ENCODE measurements at places on chromosomes 6 and 20.

DNA sequence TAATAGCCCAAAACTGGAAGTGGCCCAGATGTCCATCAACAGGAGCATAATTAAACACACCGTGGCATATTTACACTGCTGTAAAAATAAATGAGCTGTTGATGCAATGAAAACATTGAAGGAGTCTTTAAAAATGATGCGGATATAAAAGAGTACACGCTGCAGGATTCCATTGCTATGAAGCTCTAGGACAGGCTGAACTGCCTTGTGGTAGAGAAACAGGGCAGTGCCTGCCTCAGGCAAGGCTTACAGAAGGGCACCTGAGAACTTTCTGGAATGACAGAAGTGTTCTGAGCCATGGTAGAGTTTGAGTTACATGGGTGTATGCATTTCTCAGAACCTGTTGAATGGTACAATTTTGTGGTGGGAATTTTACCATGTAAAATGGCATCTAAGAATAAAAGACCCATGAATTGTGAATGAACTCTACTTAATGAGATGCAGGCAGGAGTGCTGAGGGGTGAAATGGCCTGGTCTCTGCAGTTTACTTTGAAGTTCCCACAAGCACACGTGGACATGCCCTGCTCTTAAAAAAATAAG lies 45.3 kb upstream of the RIN2 start:
- DNase-seq: no peak

DNA sequence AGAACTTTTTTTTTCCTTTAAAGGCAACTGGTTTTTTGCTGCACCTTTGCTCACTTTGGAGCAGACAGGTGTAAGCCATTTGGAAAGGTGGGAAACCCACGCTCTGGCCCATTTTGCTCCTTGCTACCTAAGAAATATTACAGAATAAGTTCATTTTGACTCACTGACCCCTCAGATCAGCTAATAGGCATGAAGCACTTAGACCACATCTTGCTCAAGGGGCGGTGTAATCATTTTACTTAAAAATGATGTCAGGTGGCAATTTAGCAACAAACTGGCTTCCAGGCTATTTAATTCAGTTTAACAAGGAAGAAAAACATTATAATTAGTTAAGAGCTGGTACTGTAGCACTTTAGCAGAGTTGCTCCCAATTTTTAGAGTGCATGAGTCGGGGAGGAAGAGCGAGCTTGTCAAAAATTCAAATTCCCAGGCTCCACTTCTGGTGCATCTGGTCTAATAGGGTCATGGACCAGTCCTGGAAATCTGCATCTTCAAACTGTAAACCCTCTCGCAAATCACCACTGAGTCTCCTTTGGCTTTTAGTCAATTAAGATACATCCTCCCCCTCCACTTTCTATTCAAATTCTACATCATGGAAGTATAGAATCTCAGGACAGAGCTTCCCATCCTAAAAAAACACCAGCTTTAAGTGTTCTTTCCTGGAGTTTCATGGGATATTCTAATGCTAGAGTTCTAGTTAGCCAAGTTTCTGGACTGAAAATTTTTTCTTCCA lies 38.2 kb downstream of the JAG1 start:
- no peak for DNase-seq

DNA sequence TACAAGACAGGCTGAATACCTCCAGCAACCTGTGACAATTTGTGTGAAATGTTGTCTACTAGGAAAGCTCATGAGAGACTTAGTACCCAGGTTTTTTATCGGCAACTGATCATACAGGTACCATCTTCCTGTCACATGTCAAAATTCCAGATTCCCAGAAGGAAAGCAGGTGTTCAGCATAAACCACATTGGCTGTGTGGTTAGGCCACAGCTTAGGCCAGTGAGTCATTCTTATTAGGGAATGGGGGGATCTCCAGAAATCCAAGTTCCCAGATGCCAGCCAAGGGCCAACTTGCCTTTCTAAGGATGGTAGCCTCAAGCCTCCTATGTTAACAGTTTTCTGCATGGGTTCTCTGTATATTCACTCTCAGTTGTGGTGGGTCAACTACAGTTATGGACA lies 65.9 kb downstream of the FAM184A start:
- no peak for DNase-seq

DNA sequence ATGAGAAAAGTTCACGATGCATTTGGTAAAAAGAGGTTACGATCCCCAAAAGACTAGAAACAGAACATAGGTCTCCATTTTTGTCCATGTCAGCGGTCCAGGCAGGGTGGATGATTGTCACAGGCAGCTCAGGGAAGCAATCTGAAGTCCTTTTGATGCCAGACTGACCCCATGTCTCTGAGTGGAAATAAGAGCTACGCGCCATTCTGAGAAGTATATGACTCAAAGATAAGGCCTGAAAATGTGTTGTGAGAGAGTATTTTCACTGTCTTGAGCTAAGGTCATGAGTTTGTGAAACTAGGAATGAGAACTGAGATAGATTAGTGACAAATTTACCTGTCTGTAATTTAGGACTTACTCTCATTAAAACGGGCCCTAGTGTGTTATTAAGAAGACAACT lies 69.5 kb downstream of the LYRM4 start:
- DNase-seq: no peak

GRCh38 chr20:53844259-53844658 lies 226.1 kb downstream of the BCAS1 start:
- DNase-seq: no peak

- no peak for DNase-seq
Observed at GRCh38 chr6:96659084-96659845, 96.3 kb downstream of the FHL5 start.

DNA sequence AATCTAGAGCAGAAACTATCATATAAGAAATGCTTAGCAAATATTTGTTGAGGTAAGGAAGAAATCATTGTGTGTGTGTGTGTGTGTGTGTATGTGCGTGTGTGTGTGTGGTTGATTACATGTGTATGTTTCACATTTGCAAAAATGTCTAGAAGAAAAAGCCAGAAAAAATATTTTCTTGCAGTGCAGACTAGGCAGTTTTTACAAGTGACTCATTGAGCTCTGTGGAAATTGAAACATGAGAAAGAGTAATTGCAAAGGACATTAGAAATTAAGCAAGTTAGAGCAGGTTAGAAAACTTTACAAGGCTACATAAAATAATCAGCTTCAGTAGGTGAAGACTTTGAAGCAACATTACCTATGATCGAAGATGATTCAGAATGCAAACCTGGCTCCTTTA lies 669.0 kb upstream of the EYS start:
- DNase-seq: no peak

DNA sequence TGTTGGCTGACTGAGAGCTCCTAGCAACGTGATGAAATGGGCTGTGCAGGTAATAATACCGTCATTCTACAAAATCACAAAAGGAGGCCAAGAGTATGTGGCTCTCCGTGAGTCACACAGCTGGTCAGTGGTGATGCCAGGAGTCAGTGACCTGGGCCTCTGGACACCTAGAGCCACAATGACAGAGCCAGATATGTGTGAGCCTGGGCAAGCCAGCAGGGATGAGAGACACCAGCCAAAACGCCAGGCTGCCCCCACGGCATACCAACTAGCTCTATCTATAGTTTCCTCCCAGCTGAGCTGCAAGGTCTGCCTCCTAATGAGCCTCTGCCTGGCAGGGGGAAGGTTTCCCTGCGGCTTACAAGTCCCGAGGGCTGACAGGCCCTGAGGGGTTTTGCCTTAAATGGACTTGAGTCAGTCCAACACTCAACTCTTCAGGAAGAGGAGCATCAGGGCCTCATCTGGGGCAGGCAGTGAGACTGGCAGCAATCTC lies 70.0 kb downstream of the CPNE5 start:
- DNase-seq: no peak

- no peak for DNase-seq
Observed at GRCh38 chr6:74901576-74901975, 304.3 kb downstream of the COL12A1 start.

DNA sequence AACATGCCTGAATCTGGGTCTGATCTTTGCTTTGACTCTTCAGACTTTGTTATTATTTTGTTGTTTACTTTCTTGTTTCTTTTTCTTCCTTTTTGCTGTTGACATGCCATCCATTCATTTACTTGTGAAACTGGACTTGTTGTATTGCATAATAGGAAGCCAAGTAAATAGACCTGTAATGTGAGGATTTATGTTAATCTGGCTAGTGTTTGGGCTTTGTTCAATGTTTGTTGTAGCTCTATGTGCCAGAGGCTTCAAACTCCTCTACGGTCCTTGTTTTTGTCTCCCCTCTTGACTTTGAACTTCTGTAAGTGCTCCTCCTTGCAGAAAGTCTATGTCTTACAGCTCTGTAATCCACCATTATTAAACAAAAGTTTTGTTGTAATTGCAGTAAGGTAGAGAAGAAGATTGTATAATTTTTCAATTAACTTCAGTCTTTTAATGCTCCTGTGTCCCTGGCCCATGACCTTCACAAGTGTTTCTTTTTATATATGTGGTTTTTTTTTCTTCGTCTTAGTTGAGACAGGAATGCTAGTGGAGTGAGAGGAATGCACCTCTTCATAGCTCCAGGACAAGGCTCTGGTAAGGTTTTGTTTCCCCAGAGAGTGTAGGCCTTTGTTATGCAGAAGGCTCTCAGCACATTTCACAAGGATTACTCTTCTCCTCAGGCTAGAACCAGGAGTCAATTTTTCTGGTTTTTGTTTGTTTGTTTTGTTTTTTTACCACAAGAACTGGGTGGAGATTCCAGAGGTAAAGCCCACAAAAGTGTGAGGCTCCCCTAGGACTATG lies 1061.8 kb upstream of the CITED2 start:
- DNase-seq: no peak

DNA sequence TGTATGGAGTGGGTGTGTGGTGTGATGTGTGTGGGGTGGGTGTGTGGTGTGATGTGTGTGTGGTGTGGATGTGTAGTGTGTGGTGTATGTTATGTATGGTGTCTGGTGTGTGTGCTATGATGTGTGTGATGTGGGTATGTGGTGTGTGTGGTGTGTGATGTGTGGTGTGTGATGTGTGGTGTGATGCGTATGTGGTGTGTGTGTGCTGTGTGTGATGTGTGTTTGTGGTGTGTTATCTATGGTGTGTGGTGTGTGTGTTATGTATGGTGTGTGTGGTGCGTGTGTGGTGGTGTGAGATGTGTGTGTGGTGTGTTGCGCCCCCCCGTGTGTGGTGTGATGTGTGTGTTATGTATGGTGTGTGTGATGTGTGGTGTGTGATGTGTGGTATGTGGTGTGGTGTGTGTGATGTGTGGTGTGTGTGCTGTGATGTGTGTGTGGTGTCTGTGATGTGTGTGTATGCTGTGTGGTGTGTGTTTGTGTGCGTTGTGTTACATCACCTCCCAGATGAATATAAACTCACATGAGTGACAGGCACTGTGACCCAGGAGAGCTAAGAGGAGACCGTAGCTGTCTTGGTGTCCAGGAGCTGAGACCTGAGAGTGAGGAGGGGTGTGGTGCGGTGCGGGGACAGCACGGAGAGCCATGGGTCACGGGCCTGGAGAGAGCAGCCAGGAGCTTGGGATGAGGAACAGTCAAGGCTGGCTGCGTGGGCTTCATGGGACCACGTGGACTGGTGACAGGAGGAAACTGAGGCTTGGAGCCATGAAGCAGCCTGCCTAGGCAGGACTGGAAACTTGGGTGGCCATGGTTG lies 8.8 kb downstream of the DLGAP4 start:
- DNase-seq: no peak

Data from Caki2 (cell line).